Activated CD4-positive, alpha-beta memory T cell treated with anti-CD3 and anti-CD28 coated beads, Interleukin-2, amount 10 ng/mL, durations not matched to agents 7 days and 5 days (primary cell): ENCODE measurements at places on chromosomes 2 and 18. TPM values are rescaled to one million over a fixed set of nuclear protein-coding genes. Genes with fewer than 3 reads are reported as not detected.

The EFR3B gene
- total RNA-seq, result not detected

The GRB14 gene
- not detected for total RNA-seq

The MYOM1 gene
- total RNA-seq, result 1.7 TPM

The PSTPIP2 gene
- 8.3 TPM for total RNA-seq

The LRRTM4 gene
- total RNA-seq, result not detected

The PRR30 gene
- total RNA-seq, result not detected

The GAREM2 gene
- total RNA-seq, result 1.6 TPM

The HOXD12 gene
- total RNA-seq, result not detected

The PLEKHH2 gene
- total RNA-seq, result 0.48 TPM

GRCh38 chr2:127615511-127616166 lies 30.3 kb upstream of the GPR17 start:
- H3K36me3 ChIP-seq, result no peaks in the 10 kb centered on the region
- no peak for DNase-seq
- no peak overlapping the region for H3K27ac ChIP-seq
- peaks cover 41% of the 10 kb centered on the region for H3K27me3 ChIP-seq
- H3K4me1 ChIP-seq, result no peaks in the 10 kb centered on the region
- no peak overlapping the region for H3K4me3 ChIP-seq

- no peaks in the 10 kb centered on the region for H3K27me3 ChIP-seq
- H3K36me3 ChIP-seq, result no peaks in the 10 kb centered on the region
- H3K4me3 ChIP-seq, result no peak overlapping the region
- H3K27ac ChIP-seq, result no peak overlapping the region
- DNase-seq, result no peak
Observed at GRCh38 chr2:40758401-40759155, 306.7 kb upstream of the SLC8A1 start.

DNA sequence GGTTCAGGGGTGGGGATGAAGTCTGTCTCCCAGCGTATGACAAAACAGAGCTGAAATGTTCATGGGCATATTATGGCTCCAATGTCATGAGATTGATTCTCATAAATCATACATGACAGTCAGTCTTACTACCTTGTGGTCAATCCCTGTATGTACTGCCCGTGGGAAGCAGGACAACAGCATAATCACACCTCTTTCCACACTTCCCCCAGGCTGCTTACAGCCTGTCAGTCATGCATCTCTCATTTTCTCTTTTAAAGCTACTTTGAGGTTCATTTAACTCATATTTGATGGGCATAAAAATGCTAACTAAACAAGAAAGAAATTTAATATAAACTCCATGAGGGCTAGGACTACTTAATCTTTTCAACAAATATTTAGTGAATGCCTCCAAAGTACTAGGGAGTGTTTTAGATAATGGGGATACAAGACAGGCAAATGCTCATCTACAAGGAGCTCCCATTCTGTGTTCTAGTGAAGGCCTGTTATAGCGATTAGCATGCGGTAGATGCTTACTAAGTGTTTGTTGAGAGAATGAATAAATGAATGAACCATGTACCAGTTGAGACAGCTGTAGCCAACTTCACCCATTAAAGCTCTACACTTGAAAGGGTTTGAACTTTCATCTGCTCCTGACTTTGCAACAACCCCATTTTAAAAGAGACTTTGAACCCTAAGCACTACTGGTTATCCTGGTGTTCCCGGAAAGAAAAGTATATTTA lies 89.1 kb downstream of the ALPK2 start:
- peaks cover 28% of the 10 kb centered on the region for H3K27me3 ChIP-seq
- H3K4me1 ChIP-seq, result peaks cover 46% of the 10 kb centered on the region
- H3K27ac ChIP-seq, result no peak overlapping the region
- no peak overlapping the region for H3K4me3 ChIP-seq
- no peak for DNase-seq

- H3K36me3 ChIP-seq, result no peaks in the 10 kb centered on the region
- no peak overlapping the region for H3K27ac ChIP-seq
- no peak for DNase-seq
- no peak overlapping the region for H3K4me3 ChIP-seq
- H3K27me3 ChIP-seq, result no peaks in the 10 kb centered on the region
Observed at GRCh38 chr2:119136093-119136492, 22.5 kb downstream of the C1QL2 start.

GRCh38 chr2:26742048-26742770 lies 21.9 kb upstream of the SLC35F6 start:
- H3K27me3 ChIP-seq, result peaks cover 1% of the 10 kb centered on the region
- H3K36me3 ChIP-seq, result no peaks in the 10 kb centered on the region
- H3K4me3 ChIP-seq, result no peak overlapping the region
- H3K4me1 ChIP-seq, result peaks cover 7% of the 10 kb centered on the region
- no peak for DNase-seq

GRCh38 chr2:156083763-156084493 lies 248.6 kb downstream of the NR4A2 start:
- H3K36me3 ChIP-seq, result no peaks in the 10 kb centered on the region
- no peak overlapping the region for H3K27ac ChIP-seq
- no peaks in the 10 kb centered on the region for H3K4me1 ChIP-seq
- DNase-seq, result no peak

- peaks cover 14% of the 10 kb centered on the region for H3K4me1 ChIP-seq
- H3K27me3 ChIP-seq, result no peaks in the 10 kb centered on the region
- DNase-seq, result peak; percentile 57
- no peaks in the 10 kb centered on the region for H3K36me3 ChIP-seq
Observed at GRCh38 chr2:54106631-54107454, 8.6 kb upstream of the ACYP2 start.

DNA sequence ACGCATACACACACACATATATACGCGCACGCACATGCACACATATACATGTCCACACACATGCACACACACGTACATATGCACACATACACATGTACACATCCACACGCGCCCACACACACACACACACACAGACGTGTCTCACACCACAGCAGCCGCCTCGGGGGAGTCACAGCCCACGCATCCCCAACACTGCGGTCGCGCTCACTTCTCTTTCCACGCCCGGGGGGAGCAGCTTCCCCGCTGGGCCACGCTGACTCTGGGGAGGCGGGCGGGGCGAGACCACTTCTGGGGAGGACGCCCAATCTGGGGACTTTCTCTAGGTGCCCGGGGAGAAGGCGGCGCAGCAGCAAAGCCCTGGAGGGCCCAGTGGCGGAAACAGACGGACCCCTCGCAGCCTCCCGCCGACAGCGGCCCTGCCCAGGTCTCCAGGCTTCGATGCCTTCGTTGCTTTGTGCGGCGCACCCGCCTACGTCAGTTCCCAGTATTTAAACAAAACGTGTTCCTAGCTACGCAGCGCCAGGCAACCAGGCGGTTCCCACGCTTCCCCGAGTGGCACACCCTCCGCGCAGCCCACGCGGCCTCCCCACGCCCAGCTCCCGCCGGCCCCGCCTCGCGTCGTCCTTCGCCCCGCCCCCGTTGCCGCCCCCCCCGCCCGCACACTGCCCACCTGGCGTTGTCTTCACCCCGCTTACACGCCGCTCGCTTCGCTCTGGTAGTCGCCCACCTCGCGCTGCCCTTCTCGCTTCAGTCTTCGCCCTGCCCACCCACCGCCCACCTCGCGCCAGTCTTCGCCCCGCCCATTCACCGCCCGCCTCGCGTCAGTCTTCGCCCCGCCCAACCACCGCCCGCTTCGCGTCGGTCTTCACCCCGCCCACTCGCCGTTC lies 810 bp upstream of the RBFA start:
- no peak for DNase-seq
- H3K4me1 ChIP-seq, result peaks cover 28% of the 10 kb centered on the region
- H3K4me3 ChIP-seq, result peak overlapping the region; percentile 83
- peak overlapping the region; percentile 82 for H3K27ac ChIP-seq

DNA sequence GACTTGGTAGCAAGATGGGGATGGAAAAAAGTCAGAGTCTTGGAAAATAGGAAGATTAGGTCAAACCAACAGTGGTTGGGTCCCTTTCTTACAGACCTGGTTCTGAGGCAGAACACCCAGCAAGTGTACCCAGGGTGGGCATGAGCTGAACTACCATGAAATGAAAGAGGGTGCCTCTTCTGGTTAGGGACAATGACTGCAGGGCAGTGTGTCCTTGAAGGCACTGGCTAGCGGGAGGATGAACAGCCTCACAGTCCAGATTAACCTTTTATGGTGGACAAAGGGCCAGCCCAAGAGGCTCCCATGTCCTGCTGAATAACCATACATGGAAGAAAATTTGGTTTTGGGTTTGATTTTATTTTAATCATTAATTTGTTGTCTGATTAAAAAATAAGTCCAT lies 61.8 kb upstream of the CCDC85A start:
- no peaks in the 10 kb centered on the region for H3K4me1 ChIP-seq
- no peaks in the 10 kb centered on the region for H3K36me3 ChIP-seq
- H3K27ac ChIP-seq, result no peak overlapping the region
- H3K27me3 ChIP-seq, result no peaks in the 10 kb centered on the region

DNA sequence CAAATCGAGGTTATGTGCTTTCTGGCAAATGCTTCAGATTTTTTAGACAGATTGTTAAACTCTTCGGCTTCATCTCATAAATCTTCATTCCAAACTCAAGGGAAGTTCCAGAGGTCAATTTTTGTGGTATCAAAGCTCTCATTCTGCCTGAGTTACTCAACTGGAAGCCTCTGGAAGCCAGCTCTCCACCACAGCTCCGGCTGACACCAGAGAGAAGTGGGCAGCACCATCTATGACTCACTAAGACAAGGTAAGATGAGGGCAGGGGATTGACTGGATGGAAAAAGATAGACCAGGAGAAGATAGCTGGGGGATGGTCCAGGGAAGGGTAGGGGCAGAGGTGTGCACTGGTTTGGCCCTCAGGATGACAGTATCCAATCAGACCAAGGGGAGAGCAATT lies 137.3 kb upstream of the HNRNPA3 start:
- H3K27ac ChIP-seq, result no peak overlapping the region
- no peak for DNase-seq
- H3K4me3 ChIP-seq, result no peak overlapping the region

DNA sequence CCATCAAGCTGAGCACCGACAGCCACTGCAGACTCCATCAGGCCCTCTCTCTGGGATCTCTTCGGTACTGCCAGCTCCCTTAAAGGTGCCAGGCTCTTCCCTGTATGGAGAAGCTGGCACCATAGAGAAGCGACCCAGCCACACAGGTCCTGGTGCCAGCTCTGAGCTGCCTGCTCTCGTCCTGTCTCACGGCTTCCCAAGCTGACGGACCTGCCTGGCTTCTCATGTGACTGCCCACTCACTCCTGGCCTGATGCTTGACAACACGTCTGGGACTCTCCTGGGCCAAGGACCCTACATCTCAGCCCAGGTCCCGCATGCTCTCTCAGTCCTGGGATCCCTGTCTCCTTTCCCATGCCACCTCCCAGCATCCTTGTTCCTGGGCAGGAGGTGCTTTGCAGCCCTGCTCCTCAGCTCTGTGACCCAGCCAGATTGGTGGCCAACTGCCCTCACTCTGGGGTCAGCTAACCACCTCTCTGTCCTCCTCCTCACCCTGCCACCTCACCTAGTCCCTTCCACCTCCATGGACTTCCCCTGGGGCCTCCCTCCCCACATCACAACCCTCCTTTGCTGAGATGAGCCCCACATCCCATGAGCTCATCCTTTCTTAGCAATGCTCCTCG lies 12.5 kb upstream of the ATOH8 start:
- H3K27me3 ChIP-seq, result peaks cover 85% of the 10 kb centered on the region
- DNase-seq, result no peak
- H3K4me3 ChIP-seq, result no peak overlapping the region
- H3K36me3 ChIP-seq, result no peaks in the 10 kb centered on the region
- no peaks in the 10 kb centered on the region for H3K4me1 ChIP-seq

DNA sequence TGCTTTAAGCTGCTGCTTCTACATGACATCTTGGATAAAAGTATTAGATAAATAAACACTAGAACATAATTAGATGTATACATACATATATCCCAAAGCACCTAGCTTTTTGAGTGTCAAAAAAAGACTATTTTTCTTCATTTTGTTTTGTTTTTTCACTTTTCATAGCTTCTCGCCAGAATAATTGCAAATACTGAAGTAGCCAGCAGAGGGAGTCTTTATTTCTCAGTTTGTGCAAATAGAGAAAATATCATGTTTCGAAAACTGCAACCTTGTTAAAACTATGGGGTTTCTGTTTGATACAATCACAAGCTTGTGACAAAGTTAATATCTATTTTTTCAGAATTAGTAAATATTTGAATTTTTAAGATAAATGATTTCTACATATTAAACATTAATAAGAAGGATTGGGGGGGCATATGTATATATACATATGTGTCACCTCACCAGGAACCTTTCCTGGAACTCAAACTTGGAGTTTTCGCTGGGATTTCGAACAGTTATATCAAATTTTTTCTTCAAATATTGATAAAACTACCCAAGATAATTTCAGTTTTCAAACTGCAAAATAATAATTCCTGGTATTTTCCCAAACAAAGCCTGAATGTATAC lies 61.0 kb downstream of the GRB14 start:
- H3K4me3 ChIP-seq, result no peak overlapping the region
- H3K27ac ChIP-seq, result no peak overlapping the region
- H3K4me1 ChIP-seq, result no peaks in the 10 kb centered on the region
- no peaks in the 10 kb centered on the region for H3K36me3 ChIP-seq

DNA sequence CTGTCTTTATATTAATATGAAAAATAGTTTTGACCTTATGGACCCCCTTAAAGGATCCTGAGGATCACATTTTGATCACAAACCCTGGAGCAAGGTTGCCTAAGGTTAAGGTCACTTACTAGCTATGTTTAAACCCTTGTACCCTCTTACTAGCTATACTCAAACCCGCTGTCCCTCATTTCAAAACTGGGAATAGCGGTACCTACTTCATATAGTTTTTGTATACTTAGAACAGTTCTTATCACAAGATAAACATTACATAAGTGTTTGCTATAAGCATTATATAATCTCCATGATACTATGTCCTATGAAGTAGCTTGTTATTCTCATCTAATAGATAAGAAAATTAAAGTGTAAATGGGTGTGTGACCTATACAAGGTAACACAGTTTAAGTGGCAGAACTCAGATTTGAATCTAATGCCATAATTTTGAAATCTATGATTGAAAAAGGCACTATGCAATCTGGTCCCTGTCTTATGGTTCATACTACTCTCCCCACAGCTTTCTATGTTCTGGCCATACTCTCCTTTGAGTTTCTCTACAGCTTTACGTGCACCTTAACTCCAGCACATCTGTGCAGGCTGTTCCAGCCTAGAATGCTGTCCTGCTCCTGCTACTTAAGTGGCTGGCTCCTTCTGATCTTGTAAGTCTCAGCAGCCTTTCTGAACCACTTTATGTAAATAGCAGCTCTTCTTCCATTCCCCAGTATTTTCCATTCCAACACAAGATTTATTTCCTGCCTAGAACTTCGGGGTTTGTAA lies 30.4 kb downstream of the HYCC2 start:
- H3K4me1 ChIP-seq, result peaks cover 3% of the 10 kb centered on the region
- DNase-seq, result no peak
- no peak overlapping the region for H3K4me3 ChIP-seq

- H3K27ac ChIP-seq, result no peak overlapping the region
- DNase-seq, result no peak
- H3K4me1 ChIP-seq, result peaks cover 43% of the 10 kb centered on the region
- H3K36me3 ChIP-seq, result peaks cover 91% of the 10 kb centered on the region
- no peaks in the 10 kb centered on the region for H3K27me3 ChIP-seq
Observed at GRCh38 chr2:161147856-161148255, 12.4 kb upstream of the TANK start.
